ENCODE measurements at places on chromosomes 7 and 10. TPM values are rescaled to one million over a fixed set of nuclear protein-coding genes. Genes with fewer than 3 reads are reported as not detected.

Gene CALD1
- total RNA-seq: 61.2 TPM

Gene LIPN
- not detected for total RNA-seq

Gene CDH23
- total RNA-seq: not detected

Gene SYT15
- 0.38 TPM for total RNA-seq

Gene ANTXRL
- total RNA-seq: not detected

Gene RSPH10B
- total RNA-seq: not detected

Gene INSYN2A
- total RNA-seq: not detected

Gene OPN1SW
- not detected for total RNA-seq

Gene KIAA1217
- 10.9 TPM for total RNA-seq

Gene SLC26A3
- total RNA-seq: 0.08 TPM

Gene MMP21
- not detected for total RNA-seq

Gene FASTK
- total RNA-seq: 52.9 TPM

Gene NXPH1
- not detected for total RNA-seq

Gene STK32C
- 19.4 TPM for total RNA-seq

Gene PRDX3
- total RNA-seq: 643 TPM

Gene PTPRN2
- total RNA-seq: 1.7 TPM

GRCh38 chr7:126079151-126079550 is 1149.5 kb upstream of the POT1 start:
- no peak for DNase-seq

GRCh38 chr7:2583798-2584580 is 25.2 kb downstream of the IQCE start:
- no peak for DNase-seq

DNA sequence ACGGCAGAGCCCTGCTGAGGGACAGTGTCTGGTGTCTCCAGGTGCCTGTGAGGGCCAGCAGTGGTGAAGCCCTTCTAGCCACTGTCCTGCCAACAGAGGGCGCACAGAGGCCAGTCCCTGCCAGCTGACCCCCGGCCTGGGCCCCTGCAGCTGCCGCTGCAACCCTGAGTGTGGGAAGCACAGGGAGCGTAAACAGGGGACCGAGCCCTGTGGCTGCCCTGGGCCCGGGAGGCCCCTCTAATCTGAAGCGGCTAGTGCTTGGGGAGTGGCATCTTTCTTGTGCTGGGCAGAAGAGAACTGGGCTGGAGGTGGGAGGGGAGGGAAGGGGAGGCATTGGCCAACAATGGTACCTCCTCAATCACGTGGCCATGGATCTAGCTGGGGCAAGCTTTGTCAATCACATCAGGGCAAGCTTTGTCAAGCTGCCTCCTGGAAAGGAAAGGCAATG is 34.6 kb downstream of the TRIM8 start:
- peak; percentile 76 for DNase-seq

DNA sequence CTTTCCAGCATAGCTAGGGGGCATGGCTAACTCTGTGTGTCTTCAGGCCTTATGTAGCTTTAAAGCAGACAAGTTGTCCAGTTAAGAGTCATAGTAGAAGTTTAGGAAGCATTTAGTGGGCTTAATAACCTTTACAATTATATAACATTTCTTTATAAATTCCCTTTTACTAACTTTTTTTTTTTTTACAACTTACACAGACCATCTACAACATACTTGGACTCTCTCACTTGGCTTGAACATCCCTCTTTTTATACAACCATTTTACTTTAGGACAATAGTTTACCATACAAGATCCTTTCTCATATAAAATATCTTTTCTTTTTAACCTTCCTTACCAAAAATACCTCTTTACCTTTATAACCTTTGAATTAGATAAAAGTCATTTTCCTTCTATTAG is 26.3 kb downstream of the SP4 start:
- DNase-seq: no peak

GRCh38 chr10:78899098-78899754 is 169.5 kb upstream of the ZMIZ1 start:
- DNase-seq: no peak

DNA sequence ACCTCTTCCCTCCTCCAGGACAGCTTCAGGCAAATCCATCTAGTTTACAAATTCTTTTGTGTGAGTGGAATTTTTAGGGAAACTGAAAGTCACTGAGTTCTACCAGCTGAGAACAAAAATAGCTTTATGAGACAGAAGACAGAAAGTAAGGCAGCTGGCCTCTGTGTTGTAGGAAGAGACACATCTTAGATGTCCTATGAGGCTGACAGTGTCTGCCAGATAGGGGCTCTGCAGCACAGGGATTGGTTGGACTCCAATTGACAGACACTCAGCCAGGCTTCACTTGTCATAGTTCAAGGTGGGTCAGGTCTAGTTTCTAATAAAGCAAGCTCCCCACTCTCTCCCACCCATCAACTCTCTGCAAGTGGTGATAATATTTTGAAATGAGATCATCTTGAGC is 574.9 kb downstream of the CCSER2 start:
- DNase-seq: no peak

DNA sequence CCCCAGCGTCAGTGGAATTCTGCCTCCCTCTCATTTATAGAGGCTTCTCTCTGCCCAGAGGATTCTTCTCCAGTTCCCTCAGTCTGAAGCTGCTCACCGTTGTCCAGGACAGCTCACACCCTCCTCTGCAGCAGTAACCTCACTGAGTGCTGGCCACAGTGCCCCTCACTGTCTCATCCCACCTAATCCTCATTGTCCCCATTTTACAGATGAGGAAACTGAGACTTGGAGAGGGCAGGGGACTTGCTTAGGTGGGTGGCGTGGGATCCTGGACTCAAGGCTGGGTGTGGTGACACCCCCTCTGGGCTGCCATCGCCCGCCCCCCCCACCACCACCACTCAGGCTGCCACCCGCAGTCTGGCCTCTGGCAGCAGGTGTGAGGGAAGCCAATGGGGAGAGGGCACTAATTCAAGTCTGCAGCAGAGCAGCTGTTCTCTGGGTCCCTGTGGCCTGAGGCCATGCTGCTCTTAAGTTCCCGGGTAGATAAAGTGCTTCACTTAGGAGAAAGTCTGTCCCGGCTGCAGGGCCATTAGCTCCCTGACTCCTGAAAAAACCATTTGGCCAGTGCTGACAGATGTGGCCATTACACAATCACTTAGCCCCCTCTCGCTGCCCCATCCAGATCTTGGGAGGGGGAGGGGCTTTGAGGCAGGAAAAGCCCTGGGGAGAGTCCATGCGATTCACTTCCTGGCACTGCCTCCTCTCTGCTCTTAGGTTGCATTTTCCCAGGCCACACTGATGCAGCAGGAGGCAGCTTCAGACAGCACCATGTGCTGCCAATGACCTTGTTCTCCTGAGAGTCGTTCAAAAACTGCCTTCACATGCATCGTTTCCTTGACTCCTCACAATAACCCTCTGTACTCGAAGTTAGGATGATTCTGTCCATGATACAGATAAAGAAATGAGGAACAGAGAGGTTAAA is 36.3 kb downstream of the DRGX start:
- DNase-seq: peak; percentile 7

GRCh38 chr7:127957886-127958285 is 73.4 kb downstream of the LRRC4 start:
- DNase-seq: no peak

DNA sequence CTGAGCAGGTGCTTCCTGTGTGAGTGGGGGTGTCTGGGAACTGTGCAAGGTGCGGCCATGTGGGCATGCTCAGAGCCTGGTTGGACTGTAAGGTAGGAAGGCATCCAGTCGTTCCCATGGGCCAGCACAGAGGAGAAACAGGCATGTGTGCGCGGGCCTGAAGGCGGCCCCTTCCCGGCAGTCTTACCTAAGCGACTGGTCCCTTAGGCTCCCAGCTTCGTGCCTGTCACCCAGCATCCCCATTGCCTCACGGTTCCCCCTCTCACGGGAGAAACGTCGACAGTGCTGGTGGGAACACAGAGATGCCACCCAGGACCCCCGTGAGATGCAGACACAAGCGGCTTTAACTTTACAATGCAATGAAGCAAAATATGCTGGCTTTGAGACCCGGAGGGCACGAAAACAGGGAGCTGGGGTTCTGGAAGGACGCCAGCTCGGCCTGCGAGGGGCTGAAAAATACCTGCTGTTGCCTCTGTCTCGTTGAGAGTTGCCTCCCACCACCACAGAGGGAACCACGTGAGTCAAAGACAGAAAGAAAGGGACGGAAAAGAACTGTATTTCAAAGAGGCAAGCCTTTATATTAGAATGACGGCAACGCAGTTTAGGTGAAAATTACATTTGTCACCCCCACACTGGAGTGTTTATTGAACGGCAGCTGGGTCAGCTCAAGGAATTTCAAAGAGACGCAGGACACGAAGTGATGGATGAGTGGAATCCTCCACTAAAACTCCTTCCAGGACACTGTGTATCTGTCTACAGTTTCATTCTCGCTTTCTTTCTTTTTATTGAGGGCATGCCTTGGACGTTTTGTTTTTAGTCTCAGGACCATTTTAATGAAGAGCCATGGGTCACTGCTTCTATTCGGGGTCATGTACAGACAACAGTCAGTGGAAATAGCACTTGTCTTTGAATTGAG is 128.4 kb downstream of the DNAJB6 start:
- DNase-seq: no peak

- DNase-seq: no peak
Observed at GRCh38 chr7:120994512-120995410, 6.2 kb downstream of the CPED1 start.

- peak; percentile 63 for DNase-seq
Observed at GRCh38 chr10:119658274-119658673, 7.1 kb downstream of the BAG3 start.

- peak; percentile 33 for DNase-seq
Observed at GRCh38 chr10:46282842-46283574, 3.8 kb upstream of the ANTXRL start.

- DNase-seq: no peak
Observed at GRCh38 chr10:132362151-132362611, 30.2 kb downstream of the LRRC27 start.

DNA sequence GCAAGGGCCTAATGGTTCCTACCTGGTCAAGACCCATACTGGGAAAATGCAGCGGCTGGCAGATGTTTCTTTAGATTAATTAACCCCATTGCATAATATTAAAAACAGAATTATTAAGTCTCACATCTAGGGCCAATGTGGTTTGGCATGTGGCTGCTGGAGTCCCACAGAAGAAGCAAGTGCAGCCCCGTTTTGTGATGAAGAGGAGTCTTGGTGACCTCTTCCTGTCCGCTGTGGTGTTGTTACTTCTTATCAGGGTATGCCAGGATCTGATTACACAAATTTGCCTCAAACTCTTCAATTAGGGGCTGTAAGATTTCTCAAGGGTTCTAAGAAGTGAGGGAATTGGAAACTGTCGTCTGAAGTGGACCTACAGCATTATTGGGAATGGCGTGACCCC is 240.3 kb downstream of the SEC23IP start:
- DNase-seq: no peak

DNA sequence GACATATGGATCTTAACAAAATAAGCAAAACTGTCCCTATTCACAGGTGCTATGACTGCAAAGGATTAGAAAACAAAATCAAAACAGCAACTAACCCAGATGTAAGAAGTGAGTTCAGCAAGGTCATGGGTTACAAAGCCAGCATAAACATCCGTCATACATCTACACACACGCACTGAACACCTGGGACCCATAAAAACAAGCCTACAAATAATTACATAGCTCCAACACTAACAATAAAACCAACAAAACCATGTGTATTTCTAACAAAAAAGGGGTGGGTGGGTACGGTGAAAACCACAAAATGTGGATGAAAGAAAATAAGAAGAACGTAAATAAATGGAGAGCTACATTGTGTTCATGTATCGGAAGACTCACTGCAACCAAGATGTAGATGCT is 256.8 kb downstream of the ELFN1 start:
- no peak for DNase-seq

DNA sequence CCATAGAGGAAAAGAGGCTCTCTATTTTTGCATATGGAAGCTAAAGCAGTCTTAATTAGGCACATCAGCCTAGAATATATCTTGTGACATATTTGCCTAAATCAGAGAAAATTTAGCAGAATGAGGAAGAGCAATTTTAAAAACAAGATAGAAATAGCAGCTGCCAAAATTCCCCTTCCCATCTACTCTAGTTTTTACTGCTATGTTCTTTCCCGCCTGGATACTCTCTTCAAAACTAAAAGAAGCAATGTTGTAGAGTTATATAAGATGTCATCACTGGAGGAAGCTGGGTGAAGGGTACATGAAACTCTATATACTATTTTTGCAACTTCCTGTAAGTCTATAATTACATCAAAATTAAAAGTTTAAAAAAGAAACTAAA is 87.0 kb downstream of the ARMH3 start:
- no peak for DNase-seq

- no peak for DNase-seq
Observed at GRCh38 chr7:123633553-123633952, 22.1 kb upstream of the LMOD2 start.

DNA sequence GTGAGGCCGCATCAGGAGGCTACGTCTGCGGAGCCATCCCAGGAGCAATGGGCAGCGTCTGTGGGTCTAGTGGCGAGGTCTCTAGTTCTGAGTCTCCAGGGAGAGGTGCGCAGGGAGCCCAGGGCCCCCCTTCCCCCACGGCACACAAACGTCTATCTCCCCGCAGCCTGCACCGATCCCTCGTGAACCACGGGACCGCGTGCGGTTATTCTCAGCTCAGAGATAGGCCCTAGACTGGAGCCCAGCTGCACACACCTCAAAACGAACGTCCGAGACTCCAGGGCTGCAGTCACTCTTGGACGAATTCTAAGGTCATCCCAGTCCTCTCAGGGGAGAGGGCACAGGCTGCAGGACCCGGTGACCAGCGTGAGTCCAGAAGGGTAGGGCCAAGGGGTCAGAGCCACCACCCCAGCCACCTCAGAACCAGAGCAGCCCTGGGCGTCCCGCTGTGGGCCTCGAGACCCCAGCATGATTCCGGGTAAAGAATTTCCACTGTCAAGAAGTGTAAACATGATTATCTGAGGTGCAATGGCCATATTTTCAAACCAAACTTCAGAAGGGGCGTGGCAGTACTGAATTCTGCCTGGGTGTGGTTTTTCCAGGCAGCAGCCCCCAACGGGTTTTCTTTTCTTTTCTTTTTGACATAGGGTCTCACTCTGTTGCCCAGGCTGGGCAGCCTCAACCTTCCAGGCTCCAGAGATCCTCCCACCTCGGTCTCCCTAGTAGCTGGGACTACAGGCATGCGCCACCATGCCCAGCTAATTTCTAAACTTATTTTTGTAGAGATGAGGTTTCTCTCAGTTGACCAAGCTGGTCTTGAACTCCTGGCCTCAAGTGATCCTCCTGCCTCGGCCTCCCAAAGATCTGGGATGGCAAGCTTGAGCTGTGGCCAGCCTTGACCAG is 57.5 kb downstream of the PWWP2B start:
- DNase-seq: no peak

- DNase-seq: no peak
Observed at GRCh38 chr7:100711369-100711768, 5.4 kb downstream of the POP7 start.

GRCh38 chr7:68025369-68025768 is 1028.7 kb downstream of the TYW1 start:
- no peak for DNase-seq

GRCh38 chr10:132458586-132459300 is 61.7 kb downstream of the PWWP2B start:
- DNase-seq: no peak

All from HepG2 (cell line).